Iris pigment epithelial cell (primary cell): ENCODE measurements at places on chromosomes 3 and 15.

GRCh38 chr3:15010664-15011063, 54.5 kb downstream of the MRPS25 start:
- DNase-seq = peak; percentile 17

DNA sequence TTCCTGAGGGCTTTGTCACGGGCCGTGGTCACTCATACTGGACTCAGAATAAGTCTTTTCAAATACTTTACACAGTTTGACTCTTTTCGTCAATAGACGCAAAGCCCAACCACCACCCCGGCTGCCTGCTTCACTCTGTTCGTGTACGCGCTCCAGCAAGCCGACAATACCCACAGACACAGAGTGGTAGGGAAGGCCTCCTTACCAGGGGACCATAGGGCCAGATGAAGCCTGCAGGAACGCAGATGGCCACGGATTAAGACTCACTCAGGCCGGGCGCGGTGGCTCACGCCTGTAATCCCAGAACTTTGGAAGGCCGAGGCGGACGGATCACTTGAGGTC, 29.7 kb downstream of the EFCAB12 start:
- DNase-seq = peak; percentile 37

DNA sequence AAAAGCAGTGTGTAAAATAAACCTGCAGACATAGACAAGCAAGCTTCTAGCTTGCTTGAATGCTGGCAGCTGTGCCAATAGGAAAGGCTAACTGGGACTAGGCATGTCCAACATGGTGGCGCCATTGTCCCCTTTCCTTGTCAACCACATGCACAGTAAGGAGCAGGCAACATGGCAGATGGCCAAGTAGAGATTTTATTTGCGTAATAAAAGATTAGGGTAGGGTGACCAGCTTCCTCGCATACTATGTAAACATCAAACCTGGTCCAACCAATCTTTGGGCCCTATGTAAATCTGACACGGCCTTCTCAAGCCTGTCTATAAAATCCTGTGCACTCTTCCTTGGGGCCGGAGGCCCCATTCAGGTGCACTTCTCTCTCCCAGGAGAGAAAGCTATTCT, 575.4 kb upstream of the GOLIM4 start:
- DNase-seq = no peak

GRCh38 chr3:16063603-16064002, 110.9 kb upstream of the GALNT15 start:
- no peak for DNase-seq

GRCh38 chr15:55282284-55282833, 7.3 kb downstream of the RAB27A start:
- peak; percentile 91 for DNase-seq

DNA sequence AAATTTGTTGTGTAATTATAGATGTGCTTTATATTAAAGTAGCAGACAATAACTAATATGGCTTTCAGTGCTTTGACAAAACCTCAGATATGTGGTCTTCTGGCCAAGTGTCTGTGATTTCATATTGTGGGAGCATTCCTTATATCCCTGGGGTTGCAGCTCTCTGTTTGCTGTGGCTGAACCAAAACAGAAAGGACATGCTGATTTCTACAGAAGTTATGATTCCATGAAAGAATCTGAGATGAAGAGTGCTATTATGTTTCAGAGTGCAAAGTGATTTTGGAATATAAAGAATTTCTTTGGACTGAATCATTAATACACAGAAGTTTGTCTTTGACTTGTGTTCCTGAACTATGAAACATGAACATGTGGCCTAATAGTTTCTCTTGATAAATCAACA, 36.5 kb downstream of the CDV3 start:
- peak; percentile 59 for DNase-seq

GRCh38 chr15:60557191-60557618, 78.3 kb upstream of the ICE2 start:
- DNase-seq = no peak

- DNase-seq = no peak
Observed at GRCh38 chr3:43181202-43181821, 75.4 kb upstream of the POMGNT2 start.

GRCh38 chr15:63509955-63510940, 5.9 kb downstream of the USP3 start:
- peak; percentile 77 for DNase-seq

- peak; percentile 28 for DNase-seq
Observed at GRCh38 chr3:41997702-41998550, 36.0 kb upstream of the ULK4 start.

- DNase-seq = no peak
Observed at GRCh38 chr3:87227835-87228144, 681 bp downstream of the CHMP2B start.

DNA sequence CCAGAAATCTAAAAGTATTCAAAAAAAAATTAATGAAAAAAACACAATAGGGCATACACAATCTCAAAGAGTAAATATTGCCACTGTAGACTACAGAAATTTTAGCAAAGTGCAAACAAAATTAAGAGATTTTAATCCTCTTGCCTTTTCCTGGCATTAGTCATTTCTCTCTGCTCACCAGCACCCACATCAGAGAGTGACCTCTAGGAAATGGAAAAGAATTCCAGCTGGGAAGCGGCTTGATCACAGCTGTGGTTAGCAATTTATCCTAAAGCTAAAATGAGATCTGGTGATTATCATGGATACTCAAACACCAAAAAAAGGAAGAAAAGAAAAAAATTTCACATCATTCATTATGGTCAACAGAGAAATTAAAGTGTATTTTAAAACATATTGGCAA, 7.5 kb downstream of the CSNK1G1 start:
- DNase-seq = no peak

GRCh38 chr3:123449997-123450604, 1.2 kb upstream of the ADCY5 start:
- DNase-seq = peak; percentile 9

DNA sequence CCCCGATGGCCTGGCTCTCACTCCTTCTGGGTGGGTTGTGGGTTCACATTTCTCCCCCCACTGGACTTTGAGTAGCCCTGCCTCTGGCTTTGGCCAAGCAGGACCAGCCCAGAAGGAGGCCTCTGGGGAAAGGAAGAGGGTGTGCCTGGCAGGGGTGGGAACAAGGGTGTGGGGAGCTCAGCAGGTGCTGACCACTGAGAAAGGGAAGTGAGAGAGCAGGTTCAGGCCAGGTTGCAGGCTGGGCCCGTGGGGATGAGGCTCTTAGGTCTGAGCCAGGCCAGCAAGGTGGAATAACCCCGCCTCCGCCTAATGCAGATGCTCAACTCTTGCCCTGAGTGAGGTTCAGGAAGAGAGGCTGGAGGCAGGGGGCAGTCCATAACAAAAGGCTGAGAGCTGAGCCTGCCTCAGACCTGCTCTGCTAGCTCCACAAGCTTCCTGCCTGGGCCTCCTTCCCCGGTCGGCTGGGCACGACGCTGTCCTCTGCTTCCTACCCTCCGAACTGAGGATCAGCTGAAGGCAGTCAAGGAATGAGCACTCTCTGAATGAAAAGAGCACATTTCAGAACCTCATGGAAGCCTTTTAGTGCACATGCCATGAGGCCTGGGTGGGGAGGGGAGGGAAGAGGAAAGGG, 82.7 kb downstream of the TLE3 start:
- no peak for DNase-seq

GRCh38 chr15:62765916-62766315, 276.6 kb upstream of the TPM1 start:
- no peak for DNase-seq

- no peak for DNase-seq
Observed at GRCh38 chr3:47902746-47903145, 99.8 kb downstream of the DHX30 start.

DNA sequence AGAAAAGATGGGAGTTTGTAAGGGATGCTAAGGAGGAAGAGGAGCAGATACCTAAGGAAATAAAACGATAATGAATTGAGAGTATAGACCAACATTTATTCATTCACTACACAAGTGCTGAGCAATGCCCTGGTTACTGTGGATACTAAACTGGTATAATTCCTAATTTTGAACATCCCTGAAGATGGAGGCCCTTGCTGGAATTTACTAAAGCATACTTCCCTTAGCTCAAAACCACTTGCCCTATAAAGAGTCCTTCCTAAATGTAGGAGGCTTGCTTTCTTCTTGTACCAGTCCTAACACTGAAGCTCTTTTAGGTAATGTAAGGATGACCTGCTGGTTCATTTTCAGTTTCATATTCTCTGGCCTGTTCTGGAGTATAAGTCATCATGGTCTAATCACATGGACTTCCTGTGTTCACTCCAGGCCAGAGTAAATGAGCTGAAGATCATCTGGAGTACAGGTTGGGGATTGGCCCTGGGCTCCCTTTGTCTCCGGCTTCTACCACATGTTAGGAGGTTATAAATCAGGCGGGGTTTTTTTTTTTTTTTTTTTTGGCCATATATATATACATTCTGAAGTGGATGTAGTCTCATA, 40.1 kb upstream of the MTMR10 start:
- DNase-seq = peak; percentile 78

GRCh38 chr15:91237445-91237844, 137.4 kb downstream of the SV2B start:
- DNase-seq = no peak

DNA sequence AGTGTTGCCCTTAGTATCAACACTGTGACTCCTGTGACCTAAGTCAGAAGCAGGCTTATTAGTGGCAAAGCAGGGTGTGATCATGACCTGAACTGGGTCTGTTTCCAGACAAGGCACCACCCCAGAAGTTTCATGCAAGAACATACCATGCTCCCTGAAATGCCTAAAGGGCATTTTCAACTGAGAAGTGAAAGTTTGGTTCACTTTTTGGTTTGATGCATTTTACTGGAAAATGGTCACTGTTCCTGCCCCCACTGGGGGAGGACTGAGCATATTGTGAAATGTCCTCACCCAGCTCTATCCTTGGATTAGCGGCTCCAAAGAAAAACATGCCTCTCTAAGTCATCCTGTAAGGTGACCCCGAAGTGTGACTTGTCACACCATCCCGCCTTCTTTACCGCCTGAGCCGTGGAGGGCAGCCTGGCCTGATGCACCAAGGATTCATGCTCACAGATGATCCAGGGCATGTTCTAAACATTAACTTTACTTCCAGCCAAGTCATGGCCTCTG, 3.1 kb upstream of the FAM240A start:
- DNase-seq = peak; percentile 4

DNA sequence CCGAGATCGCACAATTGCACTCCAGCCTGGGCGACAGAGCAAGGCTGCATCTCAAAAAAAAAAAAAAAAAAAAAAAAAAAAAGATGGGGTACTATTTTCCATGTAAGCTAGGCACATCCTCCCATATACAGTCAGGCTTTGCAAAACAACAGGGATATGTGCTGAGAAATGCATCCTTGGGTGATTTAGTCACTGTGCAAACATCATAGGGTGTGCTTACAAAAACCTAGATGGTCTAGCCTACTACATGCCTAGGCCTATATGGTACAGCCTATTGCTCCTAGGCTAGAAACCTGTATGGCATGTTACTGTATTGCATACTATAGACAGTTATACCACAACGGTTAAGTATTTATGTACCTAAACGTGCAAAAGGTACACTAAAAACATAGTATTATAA, 75.0 kb downstream of the TTBK2 start:
- DNase-seq = peak; percentile 4

DNA sequence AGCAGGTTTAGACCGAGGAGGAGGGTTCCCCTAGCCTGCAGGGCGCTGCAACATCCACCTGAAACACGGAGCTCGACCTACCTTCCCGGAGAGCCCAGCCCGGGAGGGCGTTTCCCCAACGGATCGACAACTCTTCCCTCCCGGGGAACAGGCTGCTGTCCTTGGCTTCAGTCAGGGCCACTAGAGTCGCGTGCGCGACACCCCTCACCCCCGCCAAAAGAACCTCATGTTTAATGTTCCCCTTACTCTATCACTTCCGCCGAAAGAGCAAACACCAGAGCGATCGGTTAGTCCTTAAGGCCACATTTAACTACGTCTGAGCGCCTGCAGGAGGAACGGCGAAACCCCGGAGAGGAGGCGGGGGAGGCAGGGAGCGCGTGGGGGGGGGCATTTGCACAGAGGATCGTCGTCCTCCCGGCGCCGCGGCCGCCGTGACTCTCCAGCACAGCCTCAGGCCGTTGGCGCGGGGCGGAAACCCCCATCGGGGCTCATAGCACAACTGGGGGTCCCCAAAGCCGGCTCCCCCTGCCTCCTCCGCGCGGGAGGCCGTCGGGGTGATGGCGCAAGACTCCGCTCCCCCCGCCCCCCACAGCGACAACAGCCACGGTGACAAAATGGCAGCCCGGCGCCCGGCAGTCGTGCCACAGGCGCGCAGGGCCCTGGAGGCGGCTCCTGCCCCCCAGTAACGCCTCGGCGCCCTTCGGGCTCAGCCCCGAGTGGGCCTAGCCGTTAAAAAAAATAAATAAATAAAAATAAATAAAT, 3.2 kb downstream of the ANP32A start:
- DNase-seq = peak; percentile 73

DNA sequence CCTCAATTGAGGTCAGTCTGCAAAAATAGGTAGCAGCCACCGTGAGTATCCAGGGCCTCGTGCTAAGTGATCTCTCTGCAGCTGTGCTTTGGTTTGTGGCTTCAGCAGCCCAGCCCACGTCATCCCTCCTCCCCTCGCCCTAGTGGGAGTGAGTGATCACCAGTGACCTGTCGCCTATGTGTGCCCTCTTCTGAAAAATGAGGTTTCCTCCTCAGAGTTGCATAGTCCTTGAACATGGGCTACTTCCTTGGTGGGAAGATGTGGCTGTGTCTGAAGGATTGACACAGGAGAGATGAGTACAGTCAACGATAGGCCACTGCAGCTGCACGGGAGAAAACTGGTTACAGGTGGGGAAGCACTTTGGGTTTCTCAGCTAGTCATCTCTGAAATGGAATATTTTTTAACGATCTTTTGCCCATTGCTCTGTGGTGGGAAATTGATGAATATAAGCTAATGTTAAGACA, 144.8 kb upstream of the BHLHE40 start:
- no peak for DNase-seq

GRCh38 chr3:182486463-182486862, 306.8 kb upstream of the ATP11B start:
- DNase-seq = no peak

DNA sequence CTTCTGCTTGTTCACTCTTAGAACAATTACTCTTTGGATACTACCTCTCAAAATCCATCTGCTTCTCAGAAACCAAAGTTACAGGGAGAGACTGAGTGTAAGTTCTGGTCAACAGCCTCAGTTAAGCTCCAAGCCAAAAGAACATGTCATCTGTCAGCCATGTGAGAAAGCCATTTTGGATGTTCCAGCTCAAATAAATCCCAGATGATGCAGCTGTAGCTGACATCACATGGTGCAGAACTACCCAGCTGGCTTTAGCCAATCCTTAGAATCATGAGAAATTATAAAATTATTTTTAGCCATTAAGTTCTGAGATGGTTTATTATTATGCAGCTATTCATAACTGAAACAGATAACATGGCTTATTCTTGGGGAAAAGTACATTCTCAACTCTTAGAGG, 696.0 kb downstream of the ZNF385D start:
- no peak for DNase-seq

DNA sequence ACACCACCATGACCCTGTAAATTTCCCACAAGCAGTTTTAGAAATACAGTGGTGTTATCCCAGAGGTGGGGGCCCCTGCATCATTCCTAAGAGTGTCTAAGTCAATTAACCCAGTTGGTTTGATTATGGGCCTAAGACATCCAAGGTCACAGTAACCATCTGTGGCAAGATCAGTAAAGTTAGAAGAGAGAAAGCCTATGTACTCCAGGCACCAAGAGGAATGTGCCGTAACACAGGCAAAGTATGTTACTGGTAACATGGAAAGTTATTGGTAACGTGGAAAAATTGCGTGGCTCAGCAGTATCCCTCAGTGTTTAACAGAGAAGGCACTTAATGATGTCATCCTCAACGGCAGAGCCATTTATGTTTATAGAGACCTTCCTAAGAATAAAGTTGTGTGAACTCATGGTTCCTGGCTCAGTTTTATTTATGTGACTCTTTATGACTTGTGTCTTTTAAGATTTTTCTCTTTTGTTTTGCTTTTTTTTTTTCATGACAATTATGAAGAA, 144.1 kb upstream of the RASGRP1 start:
- DNase-seq = no peak

- peak; percentile 60 for DNase-seq
Observed at GRCh38 chr3:143565951-143566350, 282.3 kb downstream of the SLC9A9 start.
